GM12891 (cell line): ENCODE measurements at places on chromosomes 5 and 9.

- DNase-seq, result no peak
These were observed 71.0 kb downstream of the PGM5 start for GRCh38 chr9:68427216-68427977.

DNA sequence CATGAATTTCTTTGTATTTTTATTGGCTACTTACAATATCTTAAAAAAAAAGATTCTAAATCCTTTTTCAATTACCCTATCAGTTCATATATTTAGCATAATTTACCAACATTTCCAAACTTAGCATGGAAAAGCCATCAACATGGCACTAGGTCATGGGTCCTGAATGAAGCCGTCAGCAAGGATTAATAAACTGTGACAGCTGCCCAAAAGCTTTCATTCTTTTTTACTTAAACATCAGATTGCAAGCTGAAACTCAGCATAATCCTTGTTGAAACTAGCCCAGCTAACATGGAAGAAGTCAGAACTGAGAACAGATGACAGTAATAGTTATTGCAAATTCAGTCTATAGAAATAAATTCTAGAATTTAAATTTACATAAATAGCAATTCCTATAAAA is 209.8 kb downstream of the ADAMTS6 start:
- DNase-seq, result no peak

DNA sequence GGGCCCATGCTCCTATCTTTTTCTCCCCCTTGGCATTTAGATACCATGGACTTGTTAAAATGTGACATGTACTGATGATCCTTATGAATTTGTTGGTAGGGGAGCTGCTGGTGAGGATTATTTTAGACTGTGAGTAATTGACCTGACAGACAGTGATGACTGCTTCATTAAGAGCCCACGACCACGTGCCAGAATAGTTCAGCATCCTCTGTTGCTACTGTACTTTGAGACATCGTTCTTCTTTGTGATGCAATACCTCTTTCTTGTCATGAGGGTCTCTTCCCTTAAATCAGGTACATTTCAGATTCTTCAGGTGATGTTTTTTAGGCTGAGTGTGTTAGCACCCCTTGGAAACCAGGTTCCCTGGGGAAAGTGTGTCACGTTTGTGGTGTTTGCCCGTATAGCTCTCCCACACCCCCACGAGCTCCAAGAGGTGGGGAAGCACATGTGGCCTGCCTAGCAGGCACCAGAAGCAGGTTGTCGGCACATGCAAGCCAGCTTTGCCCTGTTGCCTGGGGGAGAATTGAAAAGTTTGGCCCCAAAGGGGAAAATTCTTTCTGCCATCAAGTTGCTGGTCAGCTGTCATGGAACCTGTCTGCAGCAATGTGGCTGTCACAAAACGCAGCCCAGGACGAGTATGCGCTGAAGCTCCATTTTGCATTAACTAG is 25.1 kb downstream of the QRFP start:
- DNase-seq, result no peak

- DNase-seq, result no peak
These were observed 238.6 kb downstream of the SLF1 start for GRCh38 chr5:94857111-94857510.

DNA sequence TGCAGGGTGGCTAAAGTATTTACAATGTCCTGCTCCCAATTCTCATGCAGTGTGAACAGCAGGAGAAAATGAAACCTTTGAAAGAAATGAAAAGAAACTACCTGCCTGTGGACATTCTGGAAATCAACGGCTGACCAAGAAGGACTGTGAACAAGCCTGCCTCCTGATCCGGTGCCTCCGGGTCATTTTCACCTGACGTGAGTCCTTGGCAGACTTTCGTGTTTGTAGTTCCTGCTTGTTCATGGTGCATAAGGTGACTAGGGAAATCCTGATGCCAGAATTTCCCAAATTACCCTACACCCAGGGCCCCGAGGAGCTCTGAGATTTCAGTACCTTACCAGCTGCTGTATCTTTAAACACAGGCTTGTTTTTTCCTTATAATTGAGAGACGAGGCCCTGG is 317.5 kb downstream of the TLE1 start:
- no peak for DNase-seq
